ENCODE measurements at places on chromosomes 2 and 18. TPM values are rescaled to one million over a fixed set of nuclear protein-coding genes. Genes with fewer than 3 reads are reported as not detected.

Gene MAP3K19
- not detected for total RNA-seq

Gene DES
- not detected for total RNA-seq

Gene FBXO36
- total RNA-seq, result 1.0 TPM

Gene NT5DC4
- total RNA-seq, result not detected

Gene ODC1
- total RNA-seq, result 54.4 TPM

Gene DGUOK
- 72.1 TPM for total RNA-seq

Gene AGXT
- not detected for total RNA-seq

Gene BBS5
- total RNA-seq, result 1.9 TPM

Gene ACMSD
- not detected for total RNA-seq

Gene GAD1
- 2.2 TPM for total RNA-seq

Gene TXNDC2
- total RNA-seq, result not detected

Gene LRP2
- 0.21 TPM for total RNA-seq

DNA sequence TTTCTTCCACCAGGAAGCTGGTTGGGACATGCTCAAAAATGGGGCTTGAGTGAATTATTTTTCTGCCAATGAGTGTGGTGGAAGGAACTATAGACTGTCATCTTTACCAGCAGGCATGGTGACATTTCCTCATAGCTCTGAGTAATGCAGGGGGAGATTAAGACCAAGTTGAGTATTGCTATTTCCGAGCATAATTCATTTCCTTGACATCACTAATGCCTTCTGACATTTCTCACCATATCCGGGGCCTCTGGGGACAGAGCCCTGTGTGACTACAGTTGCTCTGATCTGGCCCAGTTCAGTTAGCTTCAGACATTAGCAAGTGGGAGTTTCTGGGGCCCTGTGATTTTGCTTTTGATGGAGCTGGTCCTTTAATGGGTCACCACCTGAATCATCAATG lies 410.4 kb downstream of the MEIS1 start:
- DNase-seq, result no peak

- no peak for DNase-seq
These were observed 38.6 kb upstream of the SNORC start for GRCh38 chr2:232831496-232831895.

GRCh38 chr2:28779001-28779400 lies 27.4 kb downstream of the PPP1CB start:
- no peak for DNase-seq

DNA sequence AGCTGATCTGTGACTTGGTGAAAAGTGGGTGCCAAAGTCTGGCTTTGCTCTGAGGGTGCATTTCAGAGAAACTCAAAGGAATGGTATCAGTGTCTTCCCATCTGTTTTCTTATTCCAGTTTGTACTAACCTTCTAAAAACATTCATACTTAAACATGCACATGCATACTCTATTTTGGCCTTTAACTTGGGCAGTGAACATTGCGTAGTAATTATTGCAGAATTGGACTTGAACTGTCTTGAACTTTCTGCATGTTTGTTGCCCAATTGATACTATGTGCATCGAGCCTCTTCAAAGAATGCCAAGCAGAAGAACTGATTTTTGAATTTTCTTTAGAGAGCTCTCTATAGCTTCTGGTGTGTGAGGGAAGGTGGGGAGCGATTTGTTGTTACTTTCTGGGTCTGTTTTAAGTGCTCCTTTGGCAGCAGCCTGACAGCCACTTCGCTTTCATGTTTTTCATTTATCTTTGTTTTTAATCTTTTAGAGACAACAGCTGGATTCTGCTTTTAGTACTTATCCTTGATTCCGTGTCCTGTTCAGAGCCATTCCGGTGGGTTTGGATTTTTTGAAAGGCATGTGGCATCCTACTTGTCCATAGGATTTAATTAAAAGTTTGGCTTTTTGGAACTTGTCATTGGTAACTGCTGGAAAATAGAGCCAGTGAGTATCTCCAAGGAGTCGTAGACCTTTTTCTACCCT lies 159.2 kb downstream of the RAPGEF4 start:
- DNase-seq, result no peak

DNA sequence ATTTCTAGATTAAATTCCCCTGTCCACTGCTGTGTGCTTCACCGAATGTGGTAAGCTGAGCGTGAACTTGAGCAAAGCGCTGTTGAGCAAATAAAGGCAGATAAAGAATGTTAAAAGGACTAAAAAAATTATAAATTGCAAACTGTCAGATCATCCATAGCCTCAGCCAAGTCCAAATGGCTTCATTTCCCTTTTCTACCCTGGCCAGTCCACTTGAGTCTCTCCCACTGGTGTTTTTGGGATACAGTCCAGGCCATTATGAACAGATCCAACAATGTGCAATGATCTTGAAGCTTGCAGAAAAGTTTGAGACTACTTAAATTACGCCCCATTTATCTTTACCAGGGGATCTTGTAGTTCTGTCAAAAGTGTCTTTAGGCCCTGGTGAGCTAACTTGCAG lies 254.6 kb upstream of the PIK3C3 start:
- no peak for DNase-seq

- no peak for DNase-seq
These were observed 51.7 kb downstream of the SNTG2 start for GRCh38 chr2:1002350-1002749.

GRCh38 chr2:211860224-211860623 lies 678.4 kb downstream of the ERBB4 start:
- no peak for DNase-seq

GRCh38 chr2:154194909-154195643 lies 323.4 kb downstream of the GALNT13 start:
- DNase-seq, result no peak

GRCh38 chr2:191875859-191876258 lies 29.0 kb upstream of the CAVIN2 start:
- no peak for DNase-seq

GRCh38 chr18:30245766-30246455 lies 796.6 kb downstream of the DSC3 start:
- no peak for DNase-seq

DNA sequence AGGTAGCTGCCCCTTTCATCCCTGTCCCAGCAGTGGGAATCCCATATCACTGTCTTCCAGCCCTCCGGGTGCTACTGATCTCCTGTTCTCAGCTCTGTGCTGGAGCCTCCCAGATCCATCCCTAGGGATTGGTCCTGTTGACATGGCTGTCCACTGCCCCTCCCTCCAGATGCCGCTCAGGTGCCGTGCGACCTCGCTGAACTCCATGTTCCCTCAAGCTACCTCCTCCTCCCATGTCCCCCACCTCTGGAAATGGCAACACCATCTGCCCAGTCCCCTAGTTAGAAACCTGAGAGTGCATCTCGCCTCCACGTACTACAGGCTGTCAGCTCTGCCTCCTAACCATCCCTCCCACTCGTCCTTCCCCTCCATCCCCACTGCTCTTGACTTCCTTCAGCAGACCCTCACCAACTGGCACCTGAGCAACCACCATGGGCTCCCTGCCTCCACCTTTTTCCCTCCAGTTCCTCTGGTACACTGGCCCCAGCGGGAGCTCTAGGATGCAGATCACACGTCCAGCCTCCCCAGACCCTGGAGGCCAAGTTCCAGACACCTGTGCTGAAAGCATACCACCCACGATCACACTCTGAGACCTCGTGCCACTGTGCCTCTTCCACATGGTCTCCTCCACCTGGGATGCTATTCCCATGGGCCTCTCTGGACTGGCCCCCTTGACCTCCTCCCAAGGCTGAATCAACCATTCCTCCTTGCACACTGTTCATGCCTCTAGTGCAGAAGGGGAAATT lies 106.8 kb downstream of the KLHL29 start:
- no peak for DNase-seq

DNA sequence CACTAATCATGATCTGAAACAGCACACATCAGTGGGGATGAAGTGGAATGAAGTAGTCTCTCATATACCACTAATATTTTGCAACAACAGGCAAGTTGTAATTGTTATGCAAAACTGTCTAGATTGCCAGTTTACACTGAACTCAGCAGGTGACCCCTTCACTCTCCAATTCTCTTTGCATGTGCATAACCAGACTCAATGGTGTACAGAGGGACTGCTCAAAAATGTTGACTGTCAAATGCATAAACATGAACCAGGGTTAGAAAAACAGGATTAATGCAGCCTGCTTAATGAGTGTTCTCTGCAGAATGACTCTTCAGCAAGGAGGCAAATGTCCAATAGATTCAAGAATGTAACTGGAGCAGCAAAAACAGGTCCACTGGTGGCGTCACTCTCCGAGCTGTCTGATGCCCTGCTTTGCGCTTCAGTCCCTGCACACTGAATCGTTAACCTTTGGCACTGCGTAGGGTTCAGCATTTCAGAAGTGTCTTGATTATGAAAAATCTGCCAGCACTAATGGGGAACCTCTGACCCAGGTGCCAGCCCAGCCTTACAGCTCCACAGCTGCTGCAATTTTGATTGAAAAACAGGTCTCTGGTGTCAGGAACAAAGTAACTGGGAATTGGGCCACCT lies 209.3 kb downstream of the TDRD15 start:
- DNase-seq, result no peak

DNA sequence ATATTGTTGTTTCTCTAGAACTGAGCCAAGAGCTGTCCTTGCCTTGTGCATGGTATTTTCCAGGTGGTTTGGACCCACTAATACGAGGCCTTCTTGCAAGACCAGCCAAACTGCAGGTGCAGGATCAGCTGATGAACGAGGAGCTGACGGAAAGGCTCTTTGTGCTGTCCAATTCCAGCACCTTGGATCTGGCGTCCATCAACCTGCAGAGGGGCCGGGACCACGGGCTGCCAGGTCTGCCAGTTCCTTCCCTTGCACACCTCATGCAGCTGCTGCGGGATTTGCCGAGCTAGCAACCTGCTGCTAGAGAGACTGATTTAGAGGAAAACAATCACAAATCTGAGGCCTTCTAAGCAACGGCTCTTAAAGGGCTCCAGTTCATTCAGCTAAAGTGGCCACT lies 74.5 kb downstream of the TPO start:
- DNase-seq, result no peak

GRCh38 chr2:48984922-48985321 lies 169.4 kb downstream of the FSHR start:
- DNase-seq, result no peak

GRCh38 chr18:46071653-46072375 lies at the start of gene PSTPIP2:
Gene PSTPIP2 (minus strand): TSS chr18:46072260. CDS start chr18:46072188, 72 bp downstream.
- peak; percentile 74 for DNase-seq

- no peak for DNase-seq
These were observed 70.7 kb downstream of the EDAR start for GRCh38 chr2:108918156-108918874.

GRCh38 chr2:46793423-46794416 lies 121.9 kb downstream of the MCFD2 start:
- DNase-seq, result no peak

DNA sequence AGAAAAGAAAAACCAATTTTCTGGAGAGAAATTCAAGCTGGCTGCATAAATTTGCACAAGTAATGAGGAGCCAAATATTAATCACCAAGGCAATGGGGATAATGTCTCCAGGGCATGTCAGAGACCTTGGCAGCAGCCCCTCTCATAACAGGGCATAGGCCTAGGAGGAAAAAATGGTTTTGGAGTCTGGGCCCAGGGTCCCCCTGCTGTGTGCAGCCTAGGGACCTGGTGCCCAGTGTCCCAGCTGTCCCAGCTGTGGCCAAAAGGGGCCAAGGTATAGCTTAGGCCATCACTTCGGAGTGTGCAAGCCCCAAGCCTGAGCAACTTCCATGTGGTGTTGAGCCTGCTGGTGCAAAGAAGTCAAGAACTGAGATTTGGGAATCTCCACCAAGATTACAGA lies 57.1 kb downstream of the SCN7A start:
- no peak for DNase-seq

DNA sequence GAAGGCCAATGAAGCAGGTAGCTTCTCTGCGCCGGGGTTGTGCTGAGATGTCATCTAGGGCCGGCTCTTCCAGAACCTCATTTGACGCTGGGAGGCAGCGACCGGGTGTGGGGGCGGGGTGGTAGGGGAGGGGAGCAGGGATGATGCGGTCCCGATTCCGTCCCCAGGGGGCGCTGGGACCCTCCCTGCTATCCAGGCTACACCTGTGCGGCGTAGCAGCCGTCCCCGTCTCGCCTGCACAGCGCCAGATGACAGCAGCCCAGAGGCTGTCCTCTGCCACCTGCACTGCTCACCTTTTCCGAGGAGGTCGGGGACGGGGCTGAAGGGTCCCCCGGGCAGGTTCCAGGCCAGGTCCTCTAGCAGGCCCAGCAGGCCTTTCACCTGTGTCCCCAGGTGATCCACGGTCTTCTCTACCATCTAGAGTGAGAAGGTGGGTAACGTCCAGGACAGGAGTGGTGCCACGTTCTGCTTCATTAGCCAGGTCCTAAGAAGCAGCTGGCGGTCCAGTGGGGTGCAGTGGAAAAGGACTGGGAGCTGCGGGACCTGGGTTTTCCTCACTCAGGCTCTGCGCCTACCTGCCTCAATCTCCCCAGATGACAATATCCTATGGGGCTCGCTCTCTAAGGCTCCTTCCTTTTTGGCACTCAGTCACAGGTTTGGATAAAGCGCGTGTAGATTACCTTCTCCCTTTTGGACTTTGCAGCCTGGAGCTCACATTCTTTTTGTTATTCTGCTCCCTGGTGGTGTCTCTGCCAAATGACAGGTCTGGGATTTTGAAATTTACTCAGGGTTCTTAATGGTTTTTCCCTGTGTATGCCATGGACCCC lies 56.0 kb upstream of the RAB6C start:
- DNase-seq, result peak; percentile 23

DNA sequence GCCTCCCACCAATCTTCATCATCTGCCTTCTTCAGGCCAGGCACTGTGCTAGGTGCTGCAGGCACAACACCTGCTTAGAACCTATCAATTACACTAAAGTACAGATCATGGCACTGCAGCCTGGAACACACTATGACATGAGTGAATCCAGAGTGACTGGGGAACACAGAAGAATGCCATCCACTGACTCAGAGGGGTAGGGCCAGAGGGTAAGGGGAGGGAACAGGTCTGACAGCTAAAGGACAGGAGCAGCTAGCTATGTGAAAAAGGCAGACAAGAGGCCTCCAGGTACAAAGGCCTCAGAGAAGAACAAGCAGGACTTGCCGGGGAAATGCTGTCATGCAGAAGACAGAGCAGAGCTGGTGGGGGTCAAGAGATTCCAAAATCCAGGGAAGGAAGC lies 53.3 kb upstream of the ACAA2 start:
- DNase-seq, result no peak

- no peak for DNase-seq
These were observed 69.4 kb upstream of the TAF1B start for GRCh38 chr2:9773903-9774239.

- DNase-seq, result no peak
These were observed 60.6 kb upstream of the HS6ST1 start for GRCh38 chr2:128379021-128380015.

DNA sequence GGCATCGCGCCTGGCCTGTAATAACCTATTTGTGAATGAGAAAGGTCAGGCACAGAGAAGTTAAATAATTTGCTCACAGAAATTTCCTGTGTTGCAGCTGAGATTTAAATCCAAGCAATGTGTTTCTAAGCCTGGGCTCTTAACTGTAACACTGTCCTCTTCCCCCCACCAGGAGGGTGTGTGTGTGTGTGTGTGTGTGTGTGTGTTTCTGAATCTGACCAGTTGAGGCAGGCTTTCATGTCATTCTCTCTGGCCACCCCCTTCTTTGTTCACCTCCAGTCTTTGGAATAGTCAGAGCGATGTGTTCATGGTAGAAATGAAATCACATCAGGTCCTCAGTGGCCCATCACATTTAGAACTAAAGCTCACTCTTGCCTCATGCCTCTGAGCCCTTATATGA lies 81.2 kb downstream of the NEDD4L start:
- no peak for DNase-seq

Data from activated CD8-positive, alpha-beta T cell treated with anti-CD3 and anti-CD28 coated beads, Interleukin-2, amount 10 ng/mL, durations not matched to agents 7 days and 5 days (primary cell).